Upper lobe of left lung (tissue), 6 donors: ENCODE measurements at places on chromosomes 2 and 18.

- no peak for DNase-seq
Observed at GRCh38 chr2:186484062-186484735, 1.9 kb upstream of the ZC3H15 start.

DNA sequence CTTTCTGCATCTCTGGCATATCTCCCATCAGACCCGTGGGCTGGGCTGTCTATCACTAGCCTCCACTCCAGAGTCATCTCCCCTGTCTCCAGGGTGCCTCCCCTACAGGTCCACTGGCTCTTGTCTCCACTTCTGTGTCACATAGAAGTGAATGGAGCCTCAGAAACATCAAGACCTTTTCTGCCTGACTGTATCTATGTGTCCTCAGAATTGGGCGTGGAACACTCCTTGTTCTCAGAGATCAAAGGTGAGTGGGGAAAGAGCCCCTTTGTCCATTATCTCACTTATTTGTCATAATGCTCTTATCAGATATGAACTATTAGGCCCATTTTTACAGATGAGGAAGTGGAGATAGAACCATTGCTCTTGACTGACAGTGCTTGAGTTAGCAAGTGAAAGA is 211.0 kb downstream of the CYRIA start:
- DNase-seq, result no peak

- DNase-seq, result no peak
Observed at GRCh38 chr18:24039671-24040070, 25.1 kb downstream of the TTC39C start.

DNA sequence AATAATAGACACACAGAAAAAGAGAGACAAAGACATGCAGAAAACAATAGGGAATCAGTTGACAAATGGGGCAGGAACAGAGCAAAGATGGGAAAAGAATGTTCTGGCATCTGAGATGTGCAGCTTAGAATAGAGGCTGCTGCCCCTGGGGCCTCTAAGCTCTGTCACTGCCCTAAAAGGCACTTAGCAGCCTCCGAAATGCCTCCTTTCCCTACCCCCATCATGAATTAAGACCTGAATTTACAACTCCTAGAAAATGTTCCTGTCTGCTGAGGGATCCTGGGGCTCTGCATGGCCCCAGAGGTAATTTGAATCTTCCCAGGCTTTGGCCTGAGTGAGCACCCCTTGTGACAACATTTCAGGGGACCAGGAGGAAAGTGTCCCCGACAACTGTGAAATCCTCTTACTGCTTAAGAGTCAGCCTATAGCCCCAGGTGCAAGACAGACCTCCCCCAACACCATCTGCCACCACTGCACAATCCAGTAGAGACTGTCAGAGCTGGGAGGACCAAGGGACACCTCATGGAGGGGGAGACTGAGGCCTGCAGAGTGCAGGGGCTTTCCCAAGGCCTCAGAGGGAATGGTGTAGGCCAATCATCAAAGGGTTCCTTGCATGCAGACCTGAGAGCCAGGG is 24.8 kb downstream of the MRPL35 start:
- DNase-seq, result no peak

- DNase-seq, result no peak
Observed at GRCh38 chr18:6561016-6561415, 146.3 kb upstream of the L3MBTL4 start.

DNA sequence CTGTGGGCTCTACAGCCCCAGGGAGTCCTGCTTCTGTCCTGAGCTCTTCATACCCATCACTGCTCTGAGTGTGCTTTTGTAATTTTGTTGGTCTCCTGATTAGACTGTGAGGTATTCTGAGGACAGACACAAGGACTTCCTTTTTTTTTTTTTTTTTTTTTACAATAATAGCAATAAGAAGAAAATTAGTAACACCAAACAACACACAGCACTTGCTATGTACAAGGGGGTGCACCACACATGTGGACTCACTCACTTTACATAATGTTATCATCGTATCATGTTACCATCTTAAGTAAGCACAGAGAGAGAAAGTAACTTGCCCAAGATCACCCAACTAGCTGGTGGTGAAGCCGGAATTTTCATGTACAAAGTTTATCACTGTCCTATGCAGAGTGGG is 34.6 kb downstream of the MBP start:
- DNase-seq, result no peak

- no peak for DNase-seq
Observed at GRCh38 chr2:100185105-100185504, 42.7 kb upstream of the AFF3 start.

DNA sequence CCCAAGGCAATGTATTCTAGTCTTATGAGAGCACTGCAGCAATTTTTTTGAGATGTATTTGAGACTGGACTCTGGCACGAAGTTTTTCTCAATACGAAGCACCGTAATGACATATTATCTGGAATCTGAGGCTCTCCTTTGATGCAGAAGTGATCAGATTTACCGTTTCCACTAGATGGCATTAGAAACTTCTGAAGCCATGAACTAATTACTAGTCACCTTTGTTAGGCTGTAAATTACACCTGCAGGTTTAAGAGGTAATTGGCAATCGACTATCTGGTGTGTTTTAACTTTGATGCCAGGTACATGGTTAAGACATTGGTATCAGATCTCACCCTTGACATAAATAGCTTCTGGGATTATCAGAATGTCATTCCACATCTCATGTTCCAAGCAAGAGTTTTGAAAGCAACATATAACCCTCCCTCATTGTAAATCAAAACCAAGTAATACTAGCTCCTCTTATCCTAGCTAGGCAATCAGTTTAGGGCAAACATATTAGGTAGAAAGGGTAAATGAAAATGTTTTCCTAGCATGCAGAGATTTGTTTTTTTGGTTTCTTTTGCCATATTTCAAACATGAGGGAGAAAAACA is 254.6 kb upstream of the SPRED2 start:
- DNase-seq, result no peak

DNA sequence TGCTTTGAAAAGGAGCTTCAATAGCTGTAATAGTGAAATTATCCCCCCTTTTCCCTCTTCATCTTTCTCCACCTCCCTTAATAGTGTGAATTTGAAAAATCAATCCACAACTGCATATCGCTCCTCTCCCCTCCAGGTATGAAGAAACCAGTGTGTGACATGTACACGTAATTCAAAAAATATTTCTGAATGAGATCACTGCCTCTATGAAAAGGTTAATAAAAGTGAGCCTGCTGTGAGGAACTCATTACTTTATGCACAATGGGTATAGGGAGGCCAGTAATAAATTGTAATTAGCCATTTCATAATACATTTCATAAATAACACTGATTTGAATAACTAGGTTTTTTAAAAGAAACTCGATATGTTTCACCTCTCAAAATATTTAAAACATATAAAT is 209.0 kb upstream of the KYNU start:
- no peak for DNase-seq

DNA sequence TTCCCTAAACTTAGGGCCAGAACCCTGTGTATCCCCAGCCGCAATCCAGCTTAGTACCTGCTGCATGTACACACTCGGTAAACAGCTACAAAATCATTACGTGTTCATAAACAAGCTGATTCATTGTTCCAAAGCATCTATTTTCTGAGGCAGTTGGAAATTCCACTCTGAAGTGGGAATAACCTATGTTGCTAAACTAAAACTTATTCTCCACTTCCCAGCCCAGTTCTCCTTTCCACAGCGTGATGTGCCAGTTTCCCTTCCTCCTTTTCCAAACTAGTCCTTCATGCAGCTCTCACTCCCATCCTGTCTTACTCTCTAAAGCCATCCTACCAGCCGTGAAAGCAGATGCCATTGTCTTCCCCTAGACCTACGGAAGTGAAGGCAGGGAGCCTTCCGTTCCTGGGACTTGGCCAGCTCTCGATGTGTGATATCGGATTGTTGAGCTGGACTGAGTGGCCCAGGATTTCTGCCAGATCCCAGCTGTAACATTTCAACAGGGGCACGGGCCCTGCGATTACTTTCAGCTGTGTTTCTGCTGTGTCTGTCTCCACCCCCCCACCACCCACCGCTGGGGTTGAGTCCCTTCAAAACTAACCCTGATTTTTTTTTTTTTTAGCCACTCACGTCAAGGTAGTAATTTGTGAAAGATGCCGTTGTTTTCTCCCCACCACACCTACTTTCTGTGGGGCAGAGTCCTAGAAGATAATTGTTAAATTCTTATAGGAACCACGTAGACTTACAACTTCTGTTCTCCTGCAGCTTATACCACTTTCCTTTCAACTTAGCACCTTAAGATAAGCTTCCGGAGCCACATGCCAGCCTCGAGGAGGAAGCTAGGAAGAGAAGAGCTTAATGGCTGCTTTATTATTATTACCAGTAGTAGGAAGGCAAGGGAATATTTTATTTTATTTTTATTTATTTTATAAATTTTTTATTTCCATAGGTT is 100.9 kb downstream of the CRIM1 start:
- DNase-seq, result peak; percentile 79

DNA sequence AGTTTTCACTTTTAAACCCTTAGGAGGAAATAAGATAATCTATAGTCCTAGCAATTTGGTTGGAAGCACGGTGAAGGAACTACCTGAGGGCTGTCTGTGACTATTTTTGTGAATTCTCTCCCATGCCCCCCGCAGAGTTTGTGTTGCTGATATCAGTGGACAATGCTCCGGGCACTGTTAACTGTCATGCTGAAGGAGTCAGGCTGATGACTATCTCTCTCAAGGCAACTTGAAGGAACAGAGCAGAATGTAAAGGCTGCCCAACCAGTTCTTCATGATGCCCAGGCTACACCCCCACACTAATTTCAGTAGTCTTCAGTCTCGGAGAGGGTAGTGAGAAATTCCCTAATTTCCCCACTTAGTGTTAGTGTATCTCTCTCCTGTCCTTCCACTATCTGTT is 21.6 kb upstream of the RAB6C start:
- no peak for DNase-seq

GRCh38 chr18:11807233-11807632 is 44.0 kb upstream of the CHMP1B start:
- DNase-seq, result no peak

DNA sequence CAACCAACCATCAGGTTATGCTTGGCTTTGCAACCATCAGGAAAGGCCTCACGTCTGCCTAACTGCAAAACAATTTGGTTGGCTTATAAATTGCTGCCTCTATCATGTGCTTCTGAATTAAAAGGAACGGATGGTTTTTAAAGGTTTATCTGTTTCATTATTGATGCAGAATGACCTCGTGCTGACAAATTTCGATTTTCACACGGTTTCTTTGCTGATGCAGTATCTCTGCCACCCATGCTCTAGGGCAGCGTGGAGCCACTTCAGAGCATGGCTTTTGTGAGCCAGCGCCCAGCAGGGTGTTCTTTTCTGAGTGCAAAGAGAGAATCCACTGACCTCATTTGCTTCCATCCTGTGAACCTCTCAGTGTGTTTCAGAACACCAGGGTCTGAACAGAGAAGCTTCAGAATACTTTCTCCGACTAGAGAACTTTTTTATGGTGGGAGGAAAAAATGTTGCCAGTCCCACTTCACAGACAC is 143.1 kb upstream of the L3MBTL4 start:
- DNase-seq, result no peak

DNA sequence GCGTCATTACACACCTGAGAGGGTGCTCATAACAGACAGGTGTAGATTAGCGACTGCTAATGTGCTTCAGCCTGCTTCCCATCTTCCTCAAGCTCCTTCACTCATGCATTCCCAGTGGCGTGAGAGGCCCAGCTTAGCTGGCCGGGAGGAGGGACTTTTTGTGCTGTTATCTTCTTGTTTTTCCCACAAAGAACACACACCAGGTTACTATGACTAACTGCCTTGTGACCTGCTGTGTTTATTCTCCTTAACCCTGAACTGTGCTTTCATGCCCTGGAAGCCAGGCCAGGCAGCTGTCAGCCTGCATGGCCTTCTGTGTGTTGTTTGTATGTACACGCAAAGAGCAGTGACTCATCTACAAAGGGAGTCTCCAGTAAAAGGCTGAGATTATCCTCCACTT is 143.8 kb downstream of the PIEZO2 start:
- no peak for DNase-seq

GRCh38 chr18:66156946-66157687 is 406.3 kb downstream of the CDH7 start:
- DNase-seq, result no peak

DNA sequence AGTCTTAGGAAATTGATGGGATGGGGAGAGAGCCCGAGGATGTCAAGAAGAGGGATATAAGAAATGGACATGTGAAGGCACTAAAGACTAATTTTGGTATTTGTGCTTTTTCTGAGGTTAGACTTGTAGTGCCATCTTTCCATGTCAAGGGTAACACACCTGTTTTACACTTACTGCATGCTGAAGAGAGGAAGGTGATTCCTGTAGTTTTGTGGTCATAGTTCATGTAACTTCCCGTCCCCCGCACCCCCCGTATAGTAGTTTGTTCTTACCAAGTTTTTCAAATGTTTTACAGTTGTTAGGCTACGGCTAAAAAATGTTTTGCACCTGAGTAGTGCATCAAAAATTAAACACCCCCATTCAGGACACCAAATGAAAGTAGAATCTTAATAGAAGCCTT is 73.8 kb downstream of the CLIP4 start:
- no peak for DNase-seq

- no peak for DNase-seq
Observed at GRCh38 chr2:34266908-34267697, 668.0 kb upstream of the FAM98A start.

DNA sequence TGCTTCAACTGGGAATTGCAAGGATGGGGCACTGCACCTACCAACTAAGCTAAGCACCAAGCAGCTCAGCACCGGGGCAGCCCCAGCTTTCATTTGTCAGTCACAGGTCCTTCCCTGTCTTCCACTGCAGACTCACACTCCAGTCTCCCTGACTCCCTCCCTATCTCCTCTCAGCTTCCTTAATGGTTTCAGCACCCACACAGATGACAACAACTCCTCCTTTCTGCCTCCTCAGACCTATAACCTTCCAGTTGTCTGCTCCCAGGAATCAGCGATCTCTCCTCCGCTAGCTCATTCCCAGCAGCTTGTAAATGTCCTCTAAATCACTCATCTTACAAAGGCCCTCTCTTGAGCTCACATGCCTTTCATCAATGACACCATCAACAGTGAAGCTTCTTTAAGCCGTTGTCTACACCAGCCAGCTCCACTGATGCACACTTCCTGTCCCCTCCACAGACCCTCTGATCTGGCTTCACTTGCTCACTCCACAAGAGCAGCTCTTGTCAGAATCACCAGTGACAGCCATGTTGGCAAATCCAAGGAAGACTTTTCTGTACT is 32.1 kb downstream of the CLASP1 start:
- no peak for DNase-seq

- no peak for DNase-seq
Observed at GRCh38 chr18:35455926-35456763, 41.6 kb downstream of the INO80C start.

DNA sequence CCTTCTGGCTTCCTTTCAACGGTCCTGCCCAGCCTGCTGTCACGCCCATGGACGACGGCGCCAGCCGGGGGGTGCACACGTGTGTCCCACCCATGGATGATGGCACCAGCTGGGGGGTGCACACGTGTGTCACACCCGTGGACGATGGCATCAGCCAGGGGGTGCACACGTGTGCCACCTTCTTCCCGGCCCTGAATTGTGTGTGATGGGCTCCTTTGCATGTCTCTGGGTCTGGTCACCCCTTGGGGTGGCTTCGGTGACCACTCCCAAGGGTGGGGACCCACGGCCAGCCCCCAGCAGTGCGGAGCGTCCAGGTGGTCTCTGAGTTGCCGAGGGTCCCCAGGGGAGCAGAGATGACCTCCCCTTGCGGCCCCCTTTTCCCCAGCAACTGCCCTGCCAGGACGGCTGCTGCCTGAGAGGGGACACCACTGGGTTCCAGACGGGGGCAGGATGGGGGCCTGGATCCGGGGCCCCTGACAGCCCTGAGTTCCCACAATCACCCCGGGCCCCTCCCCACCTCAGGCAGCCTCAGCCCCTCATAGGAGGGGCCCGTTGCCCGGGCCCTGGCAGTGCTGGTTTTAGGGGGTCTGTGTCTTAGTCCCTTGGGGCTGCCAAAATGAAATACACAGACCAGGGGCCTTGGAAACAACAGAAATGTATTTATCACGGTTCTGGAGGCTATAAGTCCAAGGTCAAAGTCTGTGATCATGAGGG is 9.4 kb downstream of the NEU4 start:
- DNase-seq, result peak; percentile 78
